ENCODE measurements at places on chromosomes 6 and 20.

DNA sequence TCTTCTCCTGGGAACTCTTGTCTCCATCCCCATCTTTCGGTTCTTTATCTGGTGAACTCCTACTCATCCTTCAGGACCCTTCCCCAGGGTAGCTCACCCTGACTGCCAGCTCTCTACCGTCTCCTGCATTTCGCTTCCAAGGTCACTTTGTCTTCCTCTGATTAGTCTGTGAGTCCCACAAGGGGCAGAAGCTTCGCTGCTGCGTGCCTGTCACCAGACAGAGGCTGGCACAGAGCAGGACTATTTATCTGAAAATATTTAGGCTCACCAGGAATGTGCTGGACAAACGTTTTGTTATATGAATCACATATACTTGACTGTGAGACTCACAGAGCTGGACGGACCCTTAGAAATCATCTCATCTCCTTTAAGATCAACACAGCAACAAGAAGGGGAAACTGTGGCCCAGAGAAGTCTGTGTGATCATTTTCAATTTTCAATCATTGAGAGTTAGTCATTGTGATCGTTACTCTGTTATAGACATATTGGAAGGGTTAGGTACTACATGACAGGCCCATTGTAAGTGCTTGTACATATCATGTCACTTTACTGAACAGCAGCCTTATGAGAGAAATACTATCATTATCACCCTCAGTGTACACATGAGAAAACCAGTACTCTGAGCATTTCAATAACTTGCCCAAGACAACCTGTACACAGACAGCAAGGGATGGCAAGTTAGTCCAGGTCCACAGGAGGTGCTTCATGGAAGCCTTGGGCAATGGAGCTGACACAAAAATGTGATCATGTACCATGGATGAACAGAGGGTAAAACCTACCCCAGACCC, 51.4 kb downstream of the JPH2 start:
- DNase-seq, result no peak

DNA sequence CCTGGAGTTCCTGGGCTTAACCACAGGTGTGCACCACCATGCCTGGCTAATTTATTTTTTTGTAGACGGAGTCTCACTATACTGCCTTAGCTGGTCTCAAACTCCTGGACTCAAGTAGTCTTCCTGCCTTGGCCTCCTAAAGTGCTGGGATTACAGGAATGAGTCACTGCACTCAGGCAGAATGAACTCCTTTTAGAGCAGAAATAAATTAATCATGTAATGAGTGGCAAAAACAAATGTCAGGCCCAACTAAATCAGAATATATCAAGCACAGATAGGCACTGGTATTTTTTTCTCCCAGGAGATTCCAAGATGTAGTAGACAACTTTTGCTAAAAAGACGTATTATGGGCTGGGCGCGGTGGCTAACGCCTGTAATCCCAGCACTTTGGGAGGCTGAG, 2.6 kb downstream of the RPS10 start:
- no peak for DNase-seq

DNA sequence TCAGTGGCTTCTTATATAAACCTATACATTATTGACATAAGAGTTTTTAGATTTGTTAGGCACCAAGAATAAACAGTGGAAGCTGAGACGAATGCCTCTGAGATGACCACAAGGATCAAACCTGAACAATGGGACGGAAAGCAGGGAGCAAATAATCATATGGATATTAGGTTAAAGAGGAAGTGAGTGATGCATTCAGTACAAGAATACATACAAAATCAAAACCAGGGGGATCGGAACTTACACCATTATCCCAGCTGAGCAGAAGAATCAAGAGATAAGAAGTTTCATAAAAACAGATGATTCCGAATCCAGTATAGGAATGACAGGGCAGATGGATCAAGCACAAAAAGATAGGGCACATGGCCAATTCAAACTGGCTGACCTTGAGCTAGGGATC, 21.9 kb upstream of the CNKSR3 start:
- no peak for DNase-seq

- no peak for DNase-seq
These were observed 66.0 kb upstream of the KIF16B start for GRCh38 chr20:16639027-16639941.

DNA sequence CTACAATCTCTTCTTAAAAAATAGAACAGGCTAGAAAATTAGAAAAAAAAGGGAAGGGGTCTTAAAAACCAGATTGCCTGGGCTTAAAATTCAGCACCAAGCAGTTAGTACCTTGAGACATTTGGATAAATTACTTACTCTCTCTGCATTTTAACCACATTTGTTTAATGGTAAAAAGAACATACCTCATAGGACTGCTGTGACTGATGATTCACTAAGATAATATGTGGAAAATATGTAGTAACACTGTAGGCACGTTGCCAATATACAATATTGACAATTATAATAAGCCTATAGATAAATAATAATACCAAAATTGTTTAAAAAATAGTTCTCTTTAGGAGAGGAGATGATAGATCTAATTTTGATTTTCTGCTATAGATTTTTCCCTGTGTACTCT, 750.4 kb downstream of the TENT5A start:
- DNase-seq, result no peak

DNA sequence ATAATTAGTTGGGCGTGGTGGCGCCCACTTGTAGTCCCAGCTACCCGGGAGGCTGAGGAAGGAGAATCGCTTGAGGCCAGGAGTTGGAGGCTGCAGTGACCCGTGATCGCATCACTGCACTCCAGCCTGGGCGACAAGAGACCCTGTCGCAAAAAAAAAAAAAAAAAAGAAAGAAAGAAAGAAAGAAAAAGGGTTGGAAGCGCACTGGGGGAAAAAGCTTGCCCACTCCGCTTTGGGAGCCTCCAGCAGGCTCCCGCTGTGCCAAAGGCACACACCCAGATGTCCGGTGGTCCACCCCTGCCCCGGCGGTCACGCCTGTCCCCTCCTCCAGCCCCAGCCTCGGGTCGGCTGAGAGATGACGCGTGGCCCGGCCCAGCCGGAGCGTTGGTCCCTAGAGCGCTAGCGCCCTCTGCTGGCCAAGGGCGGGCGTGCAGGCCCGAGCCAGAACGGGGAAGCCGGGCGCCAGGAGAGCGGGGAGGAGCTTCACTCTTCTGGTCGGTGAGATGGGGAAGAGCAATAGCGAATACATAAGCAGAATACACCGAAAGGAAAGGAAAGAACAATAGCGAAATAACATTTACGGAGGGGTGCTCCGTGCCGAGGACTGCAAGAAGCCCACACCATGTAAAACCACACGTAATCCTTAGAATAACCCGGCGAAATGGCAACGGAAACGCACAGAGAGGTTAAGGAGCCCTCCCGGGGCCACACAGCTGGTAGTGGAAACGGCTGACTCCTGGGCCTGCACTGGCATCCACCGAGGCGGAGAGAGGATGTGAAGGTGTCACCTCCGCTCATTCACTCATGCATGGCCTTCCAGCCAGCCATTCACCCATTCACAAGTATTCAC, 41.7 kb downstream of the UBE2V1 start:
- peak; percentile 91 for DNase-seq

GRCh38 chr6:119333707-119334295, 15.8 kb downstream of the MAN1A1 start:
- no peak for DNase-seq

DNA sequence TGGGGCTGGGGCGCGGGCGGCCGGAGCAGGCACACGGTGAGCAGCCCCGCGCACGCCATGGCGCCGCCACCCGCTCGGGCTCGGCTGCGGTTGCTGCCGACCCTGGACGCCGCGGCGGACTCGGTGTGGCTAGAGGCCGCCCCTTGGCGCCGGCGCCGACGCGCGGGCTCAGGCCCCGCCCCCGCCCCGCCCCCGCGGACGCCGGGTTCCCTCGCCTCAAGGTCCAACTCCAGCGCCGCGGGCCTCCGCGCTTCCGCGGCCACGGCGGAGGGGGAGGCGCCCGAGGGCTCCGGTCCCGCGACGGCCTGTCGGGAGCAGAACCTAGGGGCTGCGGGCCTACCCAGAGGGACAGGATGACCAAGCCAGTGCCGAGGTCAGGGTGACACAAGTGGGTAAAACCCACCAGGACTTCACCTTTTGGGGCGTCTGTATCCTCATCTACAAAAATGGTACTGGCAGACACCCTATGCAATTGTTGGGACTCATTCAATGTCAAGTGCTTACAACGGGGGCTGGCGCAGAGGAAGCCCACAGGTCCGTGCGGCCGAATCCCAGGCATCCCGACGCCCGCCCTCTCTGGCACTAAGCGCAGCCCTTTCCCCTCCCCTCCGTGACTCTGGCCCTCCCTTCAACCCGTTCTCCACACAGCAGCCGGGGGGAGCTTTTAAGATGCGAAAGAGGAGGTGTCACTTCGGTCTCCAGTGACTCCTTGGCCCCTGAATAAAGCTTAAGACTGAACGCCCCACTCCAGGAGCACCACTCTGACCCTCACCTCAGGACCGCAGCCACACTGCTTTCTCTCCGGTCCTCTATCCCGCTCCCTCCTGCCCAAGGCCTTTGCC, at the start of gene NECAB3:
TSS of gene NECAB3 (minus strand) at position 135 of the 842 bp plus-strand sequence. CDS start at position 59, 76 bp downstream.
- peak; percentile 84 for DNase-seq

DNA sequence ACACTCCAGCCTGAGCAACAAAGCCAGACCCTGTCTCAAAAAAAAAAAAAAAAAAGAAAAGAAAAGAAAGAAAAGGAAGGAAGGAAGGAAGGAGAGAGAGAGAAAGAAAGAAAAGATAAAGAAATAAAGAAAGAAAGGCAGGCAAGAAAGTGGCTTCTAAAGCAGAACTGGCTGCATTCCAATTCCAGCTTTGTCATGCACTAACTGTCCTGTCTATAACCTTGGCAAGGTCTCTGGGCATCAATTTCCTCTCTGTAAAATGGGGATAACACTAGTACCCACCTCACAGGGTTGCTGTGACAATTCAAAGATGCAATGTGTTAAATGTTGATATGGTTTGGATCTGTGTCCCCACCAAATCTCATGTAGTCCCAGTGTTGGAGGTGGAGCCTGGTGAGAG, 28.0 kb downstream of the RING1 start:
- no peak for DNase-seq

DNA sequence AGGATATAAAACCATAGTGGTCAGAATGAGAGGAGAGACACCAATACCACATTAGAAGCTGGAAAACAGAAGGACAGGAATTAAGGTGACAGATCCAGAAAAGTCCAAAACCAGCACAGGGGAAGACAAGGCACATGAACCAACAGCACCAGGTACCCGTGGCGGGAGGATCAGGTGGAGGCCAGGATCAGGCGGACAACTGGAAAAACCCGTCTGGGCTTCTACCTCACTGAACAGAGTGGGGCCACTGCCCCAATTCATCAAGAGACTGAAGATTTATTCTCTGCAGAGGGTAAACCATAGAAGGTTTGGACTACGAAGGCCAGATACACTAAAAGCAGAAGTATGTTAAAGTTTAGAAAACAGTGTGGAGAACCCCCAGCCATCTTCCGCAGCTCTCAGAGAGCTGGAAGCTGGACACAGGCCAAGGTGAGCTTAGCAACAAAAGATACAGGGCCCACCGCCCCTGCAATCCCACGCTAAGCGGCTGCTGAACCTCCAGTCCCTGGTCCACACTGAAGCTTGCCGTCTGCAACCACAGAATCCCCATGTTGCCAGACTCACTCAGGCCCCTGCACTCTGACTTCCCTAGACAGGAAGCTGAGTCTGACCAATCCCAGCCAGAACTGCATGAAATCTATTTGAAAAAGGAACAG, 29.9 kb downstream of the ABHD12 start:
- no peak for DNase-seq

DNA sequence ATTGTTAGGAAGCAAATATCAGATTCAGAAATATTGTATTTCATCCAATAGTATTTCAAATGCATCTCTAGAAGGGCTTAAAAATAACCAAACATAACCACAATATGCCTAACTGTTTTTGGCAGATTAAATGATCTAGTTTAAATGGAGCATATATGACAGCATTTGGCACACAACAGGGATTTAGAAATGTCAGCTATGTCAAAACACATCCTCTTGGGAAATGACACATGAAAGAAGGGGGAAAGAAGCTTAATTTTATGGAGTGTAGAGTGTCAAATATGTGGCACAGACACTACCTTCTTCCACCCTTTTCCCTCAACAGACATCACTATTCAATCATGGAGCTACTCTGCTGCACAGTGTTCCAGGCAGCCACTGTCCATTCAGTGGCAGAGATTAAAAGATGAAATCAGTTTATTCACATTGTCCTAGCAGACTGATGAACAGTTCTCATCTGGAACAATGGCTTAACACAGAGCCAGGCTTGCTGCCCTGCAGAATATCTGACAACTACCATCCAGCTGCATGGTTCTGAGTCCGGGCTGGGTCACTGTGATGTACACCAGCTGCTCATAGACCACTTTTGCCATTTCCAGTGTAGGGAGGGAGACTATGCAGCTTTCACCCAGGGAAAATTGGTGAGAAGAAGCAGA, 349.8 kb downstream of the DHX35 start:
- DNase-seq, result no peak

- no peak for DNase-seq
These were observed 332.4 kb downstream of the HACE1 start for GRCh38 chr6:104527311-104527710.

- DNase-seq, result no peak
These were observed 47.6 kb downstream of the ARHGAP18 start for GRCh38 chr6:129662406-129662766.

GRCh38 chr6:148021699-148022098, 320.9 kb upstream of the SASH1 start:
- DNase-seq, result no peak

- DNase-seq, result no peak
These were observed 493.8 kb downstream of the UTRN start for GRCh38 chr6:144778773-144779492.

- DNase-seq, result no peak
These were observed 30.1 kb downstream of the KIF25 start for GRCh38 chr6:168027521-168027920.

DNA sequence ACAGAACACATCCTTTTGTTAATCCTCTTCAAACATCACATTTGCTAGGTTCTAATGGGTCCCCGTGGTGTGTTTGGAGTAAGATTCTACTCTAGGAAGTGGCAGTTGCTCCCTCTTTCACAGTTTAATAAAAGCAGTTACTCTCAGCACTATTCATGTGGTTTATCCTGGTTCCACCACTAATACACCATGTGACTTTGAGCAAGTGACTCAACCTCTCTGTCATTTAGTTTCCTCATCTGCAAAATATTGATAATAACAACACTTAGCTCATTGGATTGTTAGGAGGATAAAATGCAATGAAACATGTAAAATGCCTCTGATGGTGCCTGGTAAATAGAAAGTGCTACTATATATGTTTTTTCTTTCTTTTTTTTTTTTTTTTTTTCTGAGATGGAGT, 488.0 kb upstream of the NOX3 start:
- no peak for DNase-seq

- DNase-seq, result no peak
These were observed 8.8 kb downstream of the STX16 start for GRCh38 chr20:58659841-58660240.

DNA sequence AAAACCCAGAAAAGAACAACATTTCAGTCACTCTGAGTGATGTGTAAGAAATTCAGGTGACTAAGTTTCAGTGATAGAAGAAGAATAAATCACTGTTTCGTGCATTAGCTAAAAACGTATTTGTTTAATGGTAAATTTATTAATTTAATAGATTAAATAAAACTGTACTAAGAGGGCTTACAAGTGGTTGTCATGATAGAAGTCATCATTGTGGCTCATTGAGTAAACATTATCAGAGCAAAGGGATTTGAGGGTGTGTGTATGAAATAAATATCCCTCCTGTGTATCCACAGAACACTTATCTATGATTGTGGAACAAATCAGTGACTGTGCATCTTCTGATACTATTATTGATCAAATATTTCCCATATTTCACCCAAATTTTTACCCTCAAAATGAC, 40.1 kb downstream of the THEMIS start:
- DNase-seq, result no peak

- DNase-seq, result peak; percentile 48
These were observed 164.7 kb upstream of the RIMS1 start for GRCh38 chr6:71721642-71722041.

GRCh38 chr6:4262526-4262925, 127.2 kb upstream of the ECI2 start:
- no peak for DNase-seq

Measured in tibial artery (tissue), 4 donors.